ENCODE measurements at places on chromosomes 7 and 10. TPM values are rescaled to one million over a fixed set of nuclear protein-coding genes. Genes with fewer than 3 reads are reported as not detected.
A peak's percentile ranks its signal among the peaks of the same experiment; 100 is the strongest.

GRCh38 chr7:80403686-80404241, 108.1 kb downstream of the GNAT3 start:
- no peaks in the 10 kb centered on the region for H3K4me1 ChIP-seq
- H3K4me3 ChIP-seq = no peak overlapping the region
- no peak for DNase-seq
- H3K27me3 ChIP-seq = no peaks in the 10 kb centered on the region
- no peak overlapping the region for H3K27ac ChIP-seq

DNA sequence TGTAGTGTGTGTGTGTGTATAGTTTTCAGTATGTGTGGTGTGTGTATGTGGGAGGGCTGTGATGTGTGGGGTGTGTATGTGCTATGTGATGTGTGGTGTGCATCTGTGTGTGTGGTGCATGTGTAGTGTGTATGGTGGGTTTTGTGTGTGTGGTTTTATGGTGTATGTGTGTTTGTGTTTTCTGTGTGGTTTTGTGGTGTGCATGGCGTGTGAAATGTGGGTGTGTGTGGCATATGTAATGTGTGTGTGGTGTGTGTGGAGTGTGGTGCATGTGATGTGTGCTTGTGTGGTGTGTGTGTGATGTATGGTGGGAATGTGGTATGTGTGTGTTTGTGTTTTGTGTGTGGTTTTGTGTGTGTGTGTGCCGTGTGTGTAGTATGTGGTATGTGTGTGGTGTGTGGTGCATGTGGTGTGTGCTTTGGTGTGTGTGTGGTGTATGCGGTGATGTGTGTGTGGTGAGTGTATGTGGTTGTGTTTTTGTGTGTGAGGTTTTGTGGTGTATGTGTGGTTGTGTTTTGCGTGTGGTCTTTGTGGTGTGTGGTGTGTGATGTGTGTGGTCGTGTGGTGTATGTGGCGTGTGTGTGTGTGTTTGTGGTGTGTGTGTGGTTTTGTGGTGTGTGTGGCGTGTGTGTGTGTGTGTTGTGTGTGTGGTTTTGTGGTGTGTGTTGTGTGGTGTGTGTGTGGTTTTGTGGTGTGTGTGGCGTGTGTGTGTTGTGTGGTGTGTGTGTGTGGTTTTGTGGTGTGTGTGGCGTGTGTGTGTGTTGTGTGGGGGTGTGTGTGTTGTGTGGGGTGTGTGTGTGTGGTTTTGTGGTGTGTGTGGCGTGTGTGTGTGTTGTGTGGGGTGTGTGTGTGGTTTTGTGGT, 18.0 kb upstream of the PPP2R2D start:
- peaks cover 3% of the 10 kb centered on the region for H3K4me1 ChIP-seq
- no peaks in the 10 kb centered on the region for H3K36me3 ChIP-seq
- no peaks in the 10 kb centered on the region for H3K27me3 ChIP-seq
- H3K4me3 ChIP-seq = no peak overlapping the region

DNA sequence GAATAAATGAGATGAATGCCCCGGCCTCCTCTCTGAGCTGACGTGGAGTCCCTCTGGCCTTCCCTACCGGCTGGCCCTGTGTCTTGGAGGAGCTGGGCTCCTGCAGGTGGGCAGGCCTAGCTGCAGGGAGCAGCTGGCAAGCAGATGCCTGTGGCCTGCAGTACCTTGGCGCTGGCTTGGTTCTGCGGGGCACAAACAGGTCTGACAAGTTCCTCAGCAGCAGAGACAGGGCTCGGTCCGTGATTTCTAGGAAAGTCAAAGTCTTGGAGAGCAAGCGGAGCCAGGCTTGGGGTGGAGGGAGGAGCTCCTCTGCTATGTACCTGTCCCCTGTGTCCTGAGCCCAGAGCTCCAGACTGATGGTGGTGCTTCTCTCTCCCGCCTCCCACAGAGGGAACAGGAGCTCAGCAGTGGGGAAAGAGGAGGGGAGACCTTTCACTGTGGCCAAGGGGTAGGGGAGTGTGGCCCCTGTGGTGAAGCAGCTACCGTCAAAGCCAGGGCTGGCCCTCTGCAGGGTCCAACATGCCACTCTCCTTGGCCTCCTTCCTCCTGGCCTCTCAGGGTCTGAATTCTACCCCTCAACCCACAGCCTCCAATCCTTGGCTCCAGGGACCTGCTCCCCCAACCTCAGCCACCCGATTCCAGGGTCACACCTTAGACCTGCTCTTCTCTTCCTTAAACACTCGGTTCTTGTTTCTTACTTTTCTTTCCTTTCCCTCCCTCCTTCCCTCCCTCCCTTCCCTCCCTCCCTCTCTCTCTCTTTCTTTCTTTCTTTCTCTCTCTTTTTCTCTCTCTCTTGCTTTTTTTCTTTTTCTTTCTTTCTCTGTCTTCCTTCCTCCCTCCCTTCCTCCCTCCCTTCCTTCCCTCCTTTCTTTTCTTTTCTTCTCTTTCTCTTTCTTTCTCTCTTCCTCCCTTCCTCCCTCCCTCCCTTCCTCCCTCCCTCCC, 20.1 kb downstream of the MYL10 start:
- DNase-seq = no peak
- H3K27me3 ChIP-seq = no peaks in the 10 kb centered on the region
- no peak overlapping the region for H3K27ac ChIP-seq
- H3K4me1 ChIP-seq = no peaks in the 10 kb centered on the region
- H3K36me3 ChIP-seq = no peaks in the 10 kb centered on the region
- H3K4me3 ChIP-seq = no peak overlapping the region

The CACNA2D1 gene
- polyA plus RNA-seq = not detected

DNA sequence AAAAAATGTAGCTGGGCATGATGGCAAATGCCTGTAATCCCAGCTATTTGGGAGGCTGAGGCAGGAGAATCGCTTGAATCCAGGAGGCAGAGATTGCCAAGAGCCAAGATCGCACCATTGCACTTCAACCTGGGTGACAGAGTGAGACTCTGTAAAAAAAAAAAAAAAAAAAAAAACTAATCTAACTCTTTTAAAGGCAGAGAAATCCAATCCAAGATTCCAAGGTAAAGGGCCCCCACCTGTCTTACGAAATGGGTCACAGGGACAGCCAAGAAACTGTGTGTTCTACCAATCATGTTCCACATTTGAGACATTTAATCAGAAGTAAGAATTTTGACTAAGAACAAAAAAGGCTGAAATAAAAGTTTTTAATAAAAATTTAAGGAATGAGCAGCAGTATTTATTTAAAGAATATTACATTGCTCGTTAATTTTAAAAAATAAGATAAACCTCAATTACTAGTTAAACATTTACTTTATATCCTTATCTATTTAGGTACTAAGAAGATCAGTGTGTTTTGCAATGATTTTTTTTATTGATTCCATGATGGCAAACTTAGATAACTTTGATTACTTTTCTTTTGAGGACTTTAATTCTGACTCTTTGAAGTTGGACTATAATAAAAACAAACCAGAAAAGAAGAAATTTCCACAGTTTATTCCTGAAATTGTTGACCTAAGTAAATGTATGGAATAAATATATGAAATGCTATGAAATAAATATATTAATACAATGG, 6.7 kb upstream of the OAT start:
- H3K36me3 ChIP-seq = no peaks in the 10 kb centered on the region
- H3K27ac ChIP-seq = no peak overlapping the region
- DNase-seq = no peak
- H3K27me3 ChIP-seq = no peaks in the 10 kb centered on the region

- no peak for DNase-seq
- no peaks in the 10 kb centered on the region for H3K27me3 ChIP-seq
- H3K27ac ChIP-seq = peak overlapping the region; percentile 87
- peaks cover 26% of the 10 kb centered on the region for H3K4me1 ChIP-seq
- no peaks in the 10 kb centered on the region for H3K36me3 ChIP-seq
These were observed 886 bp downstream of the NSUN6 start for GRCh38 chr10:18650404-18650997.

DNA sequence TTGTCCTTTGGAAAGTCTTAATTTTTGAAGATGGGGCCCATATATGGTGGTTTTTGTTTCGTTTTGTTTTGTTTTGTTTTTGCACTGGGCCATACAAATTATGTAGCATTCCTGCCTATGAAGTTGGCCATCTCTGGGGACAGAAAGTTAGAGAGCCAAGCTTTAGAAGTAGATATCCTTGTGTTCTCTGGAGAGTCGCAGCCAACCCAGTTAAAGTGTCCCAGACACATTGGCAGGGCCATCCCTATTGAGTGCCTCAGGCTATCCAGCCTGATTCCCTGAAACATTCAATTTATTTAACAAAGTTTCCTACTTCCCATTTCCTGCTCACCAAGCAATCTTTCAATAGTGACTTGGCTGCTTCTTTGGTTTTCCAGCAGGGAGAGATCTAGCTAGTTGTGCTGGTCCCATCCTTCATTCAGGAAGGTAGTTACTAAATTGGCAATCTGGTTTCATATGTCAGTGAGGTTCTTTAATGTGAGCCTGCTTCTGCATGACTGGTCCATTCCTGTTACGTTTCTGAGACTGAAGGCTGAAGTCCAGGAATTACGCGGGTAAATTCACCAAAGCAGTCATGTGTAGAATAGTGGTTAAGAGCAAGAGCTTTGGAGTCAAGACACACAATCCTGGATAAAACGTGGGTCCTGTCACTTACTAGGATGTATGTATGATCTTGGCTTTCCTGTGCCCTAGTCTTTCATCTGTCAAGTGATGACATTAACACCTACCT, 49.3 kb upstream of the HBP1 start:
- no peak overlapping the region for H3K27ac ChIP-seq
- H3K4me1 ChIP-seq = no peaks in the 10 kb centered on the region
- H3K27me3 ChIP-seq = no peaks in the 10 kb centered on the region
- H3K36me3 ChIP-seq = no peaks in the 10 kb centered on the region
- no peak for DNase-seq

DNA sequence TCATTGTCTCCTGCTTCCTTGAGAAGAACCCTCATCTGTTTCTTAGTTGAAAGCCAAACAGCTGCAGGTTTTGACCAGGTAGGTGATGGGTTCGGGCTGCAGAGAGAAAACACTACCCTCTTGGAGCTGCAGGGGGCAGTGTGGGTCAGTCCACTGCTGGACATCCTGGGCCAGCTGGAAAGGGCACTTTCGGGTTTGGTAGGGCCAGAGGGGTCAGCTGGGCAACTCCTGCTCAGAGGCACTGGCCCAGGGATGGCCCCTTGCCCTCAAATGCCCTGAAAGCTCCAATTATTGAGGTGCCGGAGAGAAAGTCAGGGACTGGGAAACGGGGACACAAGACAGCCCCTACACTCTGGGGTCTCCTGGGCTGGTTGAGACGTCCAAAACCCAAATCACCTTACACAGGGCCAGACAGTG, 90.7 kb downstream of the MKI67 start:
- no peak overlapping the region for H3K4me3 ChIP-seq
- H3K27me3 ChIP-seq = no peaks in the 10 kb centered on the region
- H3K36me3 ChIP-seq = no peaks in the 10 kb centered on the region
- no peak overlapping the region for H3K27ac ChIP-seq
- DNase-seq = peak; percentile 59

The ITPRID1 gene
- not detected for polyA plus RNA-seq

The CYP3A7 gene
- not detected for polyA plus RNA-seq

The NAT16 gene
- polyA plus RNA-seq = not detected

The LIPF gene
- polyA plus RNA-seq = not detected

The ADRB1 gene
- not detected for polyA plus RNA-seq

The PTPRN2 gene
- polyA plus RNA-seq = 1.2 TPM

The PYROXD2 gene
- polyA plus RNA-seq = 5.3 TPM

DNA sequence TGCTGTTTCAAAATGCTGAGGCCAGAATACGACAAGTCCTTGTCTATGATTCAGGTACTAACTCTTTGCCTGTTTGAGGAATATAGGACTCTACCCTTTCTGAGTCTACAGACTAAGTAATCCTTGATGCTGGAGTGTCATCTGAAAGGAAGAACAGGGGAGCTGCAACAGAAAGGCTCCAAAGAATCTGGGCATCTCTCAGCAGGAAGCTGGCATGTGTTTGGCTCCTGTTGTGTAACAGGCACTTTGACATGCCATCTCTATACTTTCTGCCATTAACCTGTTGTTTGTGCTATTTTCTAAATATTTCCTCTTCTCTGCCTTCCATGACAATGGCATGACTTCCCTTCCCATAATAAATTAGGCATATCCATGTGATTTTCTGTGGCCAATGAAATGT, 409.5 kb downstream of the ADRA2A start:
- no peaks in the 10 kb centered on the region for H3K36me3 ChIP-seq
- no peaks in the 10 kb centered on the region for H3K4me1 ChIP-seq
- no peak for DNase-seq

Data from CD8-positive, alpha-beta memory T cell (primary cell).